ENCODE measurements at places on chromosomes 12 and 14. TPM values are rescaled to one million over a fixed set of nuclear protein-coding genes. Genes with fewer than 3 reads are reported as not detected.

DNA sequence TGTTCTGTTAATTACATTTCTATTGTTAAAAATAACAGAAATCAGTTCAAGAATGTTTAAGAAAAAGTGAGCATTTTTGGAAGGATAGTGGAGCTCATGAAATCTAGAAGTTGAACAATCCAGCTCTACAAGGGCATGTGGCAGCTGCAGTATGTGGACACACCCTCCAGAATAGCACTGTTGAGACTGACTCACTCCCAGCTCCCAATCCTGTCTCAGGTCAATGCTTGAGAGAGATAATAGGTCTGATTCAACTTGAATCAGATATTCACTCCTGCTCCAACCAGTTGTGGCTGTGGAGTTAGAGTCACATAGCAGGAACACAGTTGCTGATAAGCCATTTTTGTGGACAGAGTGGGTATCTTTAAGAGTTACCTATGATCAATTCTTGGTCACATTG lies 113.0 kb upstream of the NTF3 start:
- no peak for DNase-seq

DNA sequence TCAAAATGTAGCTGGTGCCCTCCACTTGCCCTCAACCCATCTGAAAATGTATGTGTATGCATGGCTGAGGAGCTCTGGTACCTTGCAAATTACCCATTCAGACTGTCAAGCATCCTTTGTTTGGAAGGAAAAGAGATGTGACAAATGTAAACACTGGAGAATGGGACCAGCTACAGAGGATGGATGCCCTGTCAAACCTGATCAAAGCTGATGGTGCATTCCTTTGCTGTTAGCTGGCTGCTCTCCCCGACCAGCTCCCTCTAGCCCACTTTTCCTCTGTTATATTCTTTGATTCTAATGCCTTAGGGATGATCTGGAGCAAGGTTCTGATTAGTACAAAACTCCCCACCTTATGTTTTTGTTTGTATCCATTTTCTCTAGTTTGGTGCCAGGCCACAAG lies 310.3 kb downstream of the C12orf75 start:
- no peak for DNase-seq

PLEKHG7 gene
- not detected for total RNA-seq

- no peak for DNase-seq
These were observed 1.5 kb downstream of the HIF1A start for GRCh38 chr14:61696753-61697318.

- no peak for DNase-seq
These were observed 352.0 kb downstream of the BCAT1 start for GRCh38 chr12:24596768-24597388.

C12orf43 gene
- 25.3 TPM for total RNA-seq

GRCh38 chr12:110538869-110539622 lies 36.9 kb downstream of the RAD9B start:
- DNase-seq = no peak

DNA sequence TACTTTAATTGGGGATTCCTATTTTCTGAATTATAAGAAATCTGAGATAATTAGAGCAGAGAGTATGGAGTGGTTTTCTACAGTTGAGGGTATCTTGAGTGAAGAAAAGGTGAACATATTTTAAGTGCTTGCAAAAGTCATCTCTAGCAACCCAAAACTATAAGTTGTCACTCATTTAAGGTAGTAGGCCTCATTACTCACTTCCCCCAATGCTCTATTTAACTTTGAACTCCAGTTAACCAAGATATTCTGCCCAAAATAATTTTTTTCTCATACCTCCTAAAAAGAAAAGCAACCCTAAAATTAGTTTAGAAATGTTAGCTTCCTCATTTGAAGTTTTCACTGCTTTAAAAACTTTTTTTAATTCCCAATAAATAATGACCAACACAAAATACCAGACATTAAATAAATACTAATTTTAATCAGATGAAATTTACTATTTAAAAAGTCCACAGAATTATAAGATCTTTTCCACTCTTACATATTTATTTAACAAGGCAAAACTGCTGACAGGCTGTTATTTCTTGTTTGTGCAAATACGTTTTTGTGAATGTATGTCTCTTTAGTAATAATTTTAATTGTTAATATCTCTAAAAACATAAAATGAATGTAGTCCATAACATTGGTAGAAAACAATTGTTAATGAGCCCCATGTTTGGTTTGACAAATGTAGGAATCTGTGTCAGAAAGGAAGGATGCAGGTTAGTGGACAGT lies 47.8 kb downstream of the VRK1 start:
- no peak for DNase-seq

GRCh38 chr12:44873898-44874297 lies 2.2 kb downstream of the NELL2 start:
- no peak for DNase-seq

DNA sequence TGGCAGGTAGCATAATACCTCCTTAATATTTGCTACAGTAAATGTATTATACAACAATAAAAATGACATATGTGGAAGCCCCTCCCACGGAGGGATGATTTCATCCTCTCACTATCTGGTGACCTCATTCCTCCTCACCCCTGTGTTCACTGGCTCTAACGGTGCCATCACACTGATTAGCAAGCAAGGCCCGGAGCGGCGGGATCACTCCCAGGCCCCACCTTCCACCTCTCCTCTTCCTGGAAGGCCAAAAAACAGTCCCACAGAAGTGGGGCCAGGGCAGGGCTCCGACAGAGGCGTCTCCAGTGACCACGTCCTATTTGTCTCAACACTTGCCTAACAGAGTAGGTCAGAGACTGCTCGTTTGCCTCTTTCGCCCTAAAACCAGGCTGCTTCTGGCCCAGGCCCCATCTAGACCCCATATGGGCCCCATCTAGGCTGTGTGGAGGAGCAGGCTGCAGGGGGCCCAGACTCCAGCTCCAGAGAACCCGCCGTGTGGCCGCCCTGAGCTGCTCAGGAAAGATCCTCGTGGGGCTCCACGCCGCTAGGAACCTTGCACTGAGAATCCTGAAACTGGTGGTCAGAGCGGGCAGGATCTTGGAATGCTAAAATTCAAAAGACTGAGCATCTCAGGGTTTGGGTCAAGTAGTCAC lies 3.7 kb downstream of the SELPLG start:
- DNase-seq = no peak

DNA sequence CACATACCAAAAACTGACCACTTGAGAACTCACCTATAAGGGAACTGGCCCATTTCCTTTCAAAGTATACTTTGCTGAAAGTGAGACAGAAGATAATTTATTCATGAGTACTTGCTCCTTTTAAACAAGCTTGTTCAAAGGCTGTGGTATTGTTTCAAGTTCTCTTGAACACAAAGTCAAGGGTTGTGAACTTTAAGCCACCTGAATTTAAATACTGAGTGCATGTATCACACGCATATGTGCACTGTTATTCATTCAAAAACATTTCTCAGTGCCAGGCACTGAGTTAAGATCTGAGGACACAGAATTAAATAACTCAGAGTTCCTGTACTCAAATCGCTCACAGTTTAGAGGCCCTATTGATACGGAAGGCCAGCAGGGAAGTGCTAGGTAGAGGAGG lies 19.1 kb upstream of the LDHB start:
- no peak for DNase-seq

DNA sequence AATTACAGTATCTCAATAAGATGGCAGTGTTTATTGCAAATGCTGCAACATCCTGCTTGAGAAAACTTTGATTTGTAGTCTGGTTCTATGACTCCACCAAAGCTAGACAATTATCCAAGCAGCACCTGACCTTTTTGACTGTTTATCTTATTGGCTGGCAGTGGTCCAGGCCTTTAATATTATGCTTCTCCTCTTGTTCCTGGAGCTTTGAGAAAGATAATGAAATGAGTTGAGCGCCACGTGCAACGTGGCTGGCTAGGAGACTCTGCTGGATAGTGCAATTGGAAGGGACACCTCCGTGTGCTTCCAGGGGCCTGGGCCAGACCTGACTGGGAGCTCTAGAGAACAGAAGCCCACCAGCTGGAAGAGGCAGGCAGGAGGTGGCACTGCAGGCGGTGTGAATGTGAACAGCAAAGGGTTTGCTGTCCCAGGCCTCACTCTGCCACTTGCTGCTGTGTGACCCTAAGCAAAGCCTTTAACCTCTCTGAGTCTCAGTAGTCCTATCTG lies 349.3 kb downstream of the CACNA1C start:
- DNase-seq = no peak

DNA sequence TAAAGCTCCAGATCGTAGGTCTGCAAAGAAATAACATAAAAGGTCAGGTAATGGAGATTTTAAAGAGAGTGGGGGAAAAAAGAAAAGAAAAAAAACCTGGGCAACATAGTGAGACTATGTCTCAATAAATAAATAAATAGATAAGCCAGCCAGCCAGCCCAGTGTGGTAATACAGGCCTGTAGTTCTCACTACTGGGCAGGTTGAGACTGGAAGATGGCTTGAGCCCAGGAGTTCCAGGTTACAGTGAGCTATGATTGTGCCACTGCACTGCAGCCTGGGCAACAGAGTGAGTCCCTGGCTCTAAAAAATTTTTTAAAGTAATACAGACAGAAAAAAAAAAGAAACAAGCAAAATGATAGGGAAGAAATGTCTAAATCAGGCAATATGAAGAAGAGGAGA lies 43.2 kb upstream of the BBS10 start:
- no peak for DNase-seq

DNA sequence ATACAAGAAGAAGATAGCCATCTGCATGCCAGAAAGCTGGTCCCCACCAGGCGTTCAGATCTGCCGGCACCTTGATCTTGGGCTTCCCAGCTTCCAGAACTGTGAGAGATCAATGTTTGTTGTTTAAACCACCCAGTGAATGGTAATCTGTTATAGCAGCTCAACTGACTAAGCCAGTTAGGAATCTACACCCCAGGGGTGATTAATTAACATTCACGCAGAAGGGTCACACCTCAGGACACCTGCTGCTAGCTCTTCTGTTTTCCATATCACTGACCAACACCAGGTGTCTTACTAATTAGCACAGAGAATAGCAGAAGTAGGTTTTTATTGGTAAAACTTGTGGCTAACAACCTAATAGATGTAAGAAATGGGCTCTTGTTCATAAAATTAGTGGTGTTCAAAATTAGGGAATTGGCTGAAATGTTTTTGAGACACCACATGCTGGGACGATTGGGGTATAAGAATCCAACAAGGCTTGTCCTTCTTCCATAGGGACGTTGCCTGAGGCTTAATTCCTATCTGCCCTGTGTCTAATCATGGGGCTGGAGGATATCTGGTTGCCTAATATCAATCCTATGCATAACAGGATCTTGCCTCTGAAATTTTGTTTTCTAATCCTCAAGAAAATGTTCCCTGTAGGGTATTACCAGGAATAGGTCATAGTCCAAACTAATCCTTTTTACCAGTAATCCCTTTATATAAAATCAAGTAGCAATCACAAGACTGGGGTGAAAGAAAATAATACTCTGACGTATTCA lies 42.0 kb upstream of the CHST11 start:
- no peak for DNase-seq

DNA sequence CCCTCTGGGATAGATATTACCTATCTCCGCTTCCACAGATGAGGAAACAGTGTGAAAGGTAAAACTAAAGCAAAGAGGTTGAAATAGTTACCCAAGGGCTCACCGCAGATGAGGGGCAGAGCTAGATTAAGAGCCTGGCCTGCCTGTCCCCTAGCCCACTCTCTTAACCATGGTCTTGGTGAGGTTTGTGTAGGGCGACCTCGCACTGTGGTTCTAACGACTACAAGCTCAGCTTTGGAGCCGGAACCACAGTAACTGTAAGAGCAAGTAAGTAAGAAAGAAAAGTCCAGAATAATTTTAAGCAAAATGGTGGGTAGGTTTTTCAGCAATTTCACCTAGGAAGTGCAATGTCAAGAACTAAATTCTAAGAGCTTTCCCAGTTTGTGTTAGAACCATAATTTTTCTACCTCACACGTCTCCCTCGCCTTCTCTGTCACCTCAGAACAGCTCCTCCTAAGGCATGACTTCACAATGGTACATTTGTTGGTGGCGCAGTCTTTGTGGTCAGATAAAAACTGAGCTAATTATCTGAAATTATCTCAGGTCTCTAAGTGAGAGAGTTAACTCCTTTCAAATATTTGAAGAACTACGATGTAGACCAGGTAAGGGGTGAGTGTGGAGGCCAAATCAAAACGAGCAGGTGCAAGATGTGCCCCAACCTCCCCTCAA lies 64.8 kb downstream of the DAD1 start:
- no peak for DNase-seq
